GM04503 (cell line): ENCODE measurements at places on chromosomes 2 and 18.

- DNase-seq: no peak
These were observed 25.9 kb upstream of the CXCR4 start for GRCh38 chr2:136143603-136144451.

- DNase-seq: no peak
These were observed 38.9 kb downstream of the TTC27 start for GRCh38 chr2:32666704-32667103.

DNA sequence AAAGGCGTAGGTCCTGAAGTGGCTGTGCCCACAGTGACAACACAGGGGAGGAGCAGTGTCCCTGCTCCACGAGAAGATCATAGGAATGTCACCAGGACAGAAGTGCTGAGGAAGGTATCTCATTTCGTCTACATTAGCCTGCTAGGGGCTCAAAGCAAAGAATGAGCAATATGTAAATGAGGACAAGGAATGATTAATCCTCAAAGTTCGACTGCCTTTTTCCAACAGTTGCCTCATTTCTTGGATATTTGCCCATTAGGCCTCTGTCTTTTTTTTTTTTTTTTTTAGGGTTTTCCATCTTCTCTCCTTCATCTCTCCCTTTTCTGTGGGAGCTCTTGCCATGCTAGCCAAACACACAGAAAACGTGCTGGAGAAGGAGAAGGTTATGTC is 105.2 kb upstream of the ARHGAP28 start:
- no peak for DNase-seq

DNA sequence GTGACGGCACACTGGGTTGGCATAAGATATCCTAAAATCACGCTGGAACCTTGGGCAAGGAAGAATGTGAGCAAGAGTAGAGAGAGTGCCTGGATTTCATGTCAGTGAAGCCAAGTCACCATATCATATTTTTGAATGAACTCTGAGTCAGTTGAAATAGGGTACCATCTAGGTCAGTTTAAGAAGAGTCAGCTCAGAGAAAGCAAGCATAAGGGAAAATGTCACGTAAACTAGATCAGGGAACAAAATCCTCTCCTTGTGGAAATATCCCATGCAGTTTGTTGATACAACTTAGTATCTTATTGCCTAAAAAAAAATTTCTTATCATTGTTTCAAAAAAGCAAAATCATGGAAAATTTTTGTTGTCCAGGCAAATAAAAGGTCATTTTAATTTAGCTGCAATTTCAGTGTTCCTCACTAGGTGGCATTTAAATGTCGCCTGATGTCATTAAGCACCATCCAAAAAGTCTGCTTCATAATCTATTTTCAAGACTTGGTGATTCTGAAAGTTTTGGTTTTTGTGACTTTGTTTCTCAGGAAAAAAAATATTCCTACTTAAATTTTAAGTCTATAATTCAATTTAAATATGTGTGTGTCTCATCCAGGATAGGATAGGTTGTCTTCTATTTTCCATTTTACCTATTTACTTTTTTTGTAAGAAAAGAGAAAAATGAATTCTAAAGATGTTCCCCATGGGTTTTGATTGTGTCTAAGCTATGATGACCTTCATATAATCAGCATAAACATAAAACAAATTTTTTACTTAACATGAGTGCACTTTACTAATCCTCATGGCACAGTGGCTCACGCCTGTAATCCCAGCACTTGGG is 19.6 kb downstream of the RSAD2 start:
- DNase-seq: no peak

DNA sequence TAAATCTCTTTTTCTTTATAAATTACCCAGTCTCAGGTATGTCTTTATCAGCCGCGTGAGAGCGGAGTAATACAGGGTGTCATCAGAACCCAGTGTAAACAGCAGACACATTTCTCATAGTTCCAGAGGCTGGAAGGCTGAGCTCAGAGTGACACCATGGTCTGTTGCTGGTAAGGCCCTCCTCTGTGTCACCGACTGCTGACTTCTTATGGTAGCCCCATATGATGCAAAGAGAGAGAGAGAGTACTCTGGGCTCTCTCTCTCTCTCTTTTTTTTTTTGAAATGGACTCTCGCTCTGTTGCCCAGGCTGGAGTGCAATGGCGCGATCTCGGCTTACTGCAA is 60.0 kb downstream of the SNORC start:
- no peak for DNase-seq

DNA sequence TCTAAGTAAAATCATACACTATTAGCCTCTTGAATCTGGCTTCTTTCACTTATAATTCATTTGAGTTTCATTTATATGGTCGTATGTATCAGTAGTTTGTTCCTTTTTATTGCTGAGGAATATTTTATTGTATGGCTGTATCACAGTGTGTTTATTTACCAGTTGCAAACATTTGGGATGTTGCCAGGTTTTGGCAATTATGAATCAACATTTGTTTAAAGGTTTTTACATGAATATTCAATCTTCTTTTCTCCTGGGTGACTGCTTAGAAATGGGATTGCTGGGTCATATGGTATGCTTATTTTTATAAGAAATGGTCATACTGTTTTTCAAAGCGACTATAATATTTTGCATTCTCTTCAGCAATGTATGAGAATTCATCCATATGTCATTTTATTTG is 107.9 kb downstream of the PMAIP1 start:
- DNase-seq: no peak

GRCh38 chr18:79898952-79899608 is 52.4 kb downstream of the SLC66A2 start:
- DNase-seq: no peak

- DNase-seq: no peak
These were observed 56.0 kb downstream of the TEX44 start for GRCh38 chr2:231648579-231649174.

GRCh38 chr2:4882421-4882820 is 809.8 kb upstream of the SOX11 start:
- no peak for DNase-seq

DNA sequence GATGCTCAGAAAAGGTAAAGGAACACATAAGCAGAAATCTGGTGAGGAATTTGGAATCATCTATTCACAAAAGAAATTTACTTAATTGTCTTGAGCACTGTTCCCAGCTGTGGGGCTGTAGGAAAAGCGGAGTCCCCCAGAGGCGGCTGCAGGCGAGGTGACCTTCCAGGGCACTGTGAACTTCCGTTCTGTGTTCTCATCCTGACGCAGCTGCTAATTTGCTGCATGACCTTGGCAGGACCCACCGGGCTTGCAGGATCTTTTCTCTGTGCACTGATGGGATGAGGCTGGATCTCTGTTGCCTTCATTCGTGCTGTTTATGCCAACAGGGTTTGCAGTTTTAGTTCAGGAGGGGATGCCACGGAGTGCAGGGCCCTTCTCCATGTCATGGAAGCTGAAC is 301.9 kb upstream of the MYT1L start:
- no peak for DNase-seq

DNA sequence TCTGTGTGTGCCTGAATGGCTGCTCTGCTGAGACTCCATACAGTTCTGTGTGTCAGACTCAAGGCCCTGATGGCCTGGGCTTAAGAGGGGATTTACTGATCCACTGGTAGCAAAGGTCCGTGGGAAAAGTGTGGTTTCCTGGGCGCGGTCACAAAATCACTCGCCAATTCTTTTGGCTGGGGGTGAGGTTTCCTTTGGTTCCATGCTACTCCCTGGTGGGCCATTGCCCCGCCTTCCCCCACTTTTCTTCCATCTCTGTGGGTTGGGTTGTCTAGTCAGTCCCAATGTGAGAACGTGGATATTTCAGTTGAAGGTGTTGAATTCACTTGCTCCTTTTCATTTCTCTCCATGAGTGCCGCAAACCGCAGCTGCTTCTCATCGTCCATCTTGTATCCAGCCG is 162.7 kb upstream of the NRXN1 start:
- DNase-seq: no peak

DNA sequence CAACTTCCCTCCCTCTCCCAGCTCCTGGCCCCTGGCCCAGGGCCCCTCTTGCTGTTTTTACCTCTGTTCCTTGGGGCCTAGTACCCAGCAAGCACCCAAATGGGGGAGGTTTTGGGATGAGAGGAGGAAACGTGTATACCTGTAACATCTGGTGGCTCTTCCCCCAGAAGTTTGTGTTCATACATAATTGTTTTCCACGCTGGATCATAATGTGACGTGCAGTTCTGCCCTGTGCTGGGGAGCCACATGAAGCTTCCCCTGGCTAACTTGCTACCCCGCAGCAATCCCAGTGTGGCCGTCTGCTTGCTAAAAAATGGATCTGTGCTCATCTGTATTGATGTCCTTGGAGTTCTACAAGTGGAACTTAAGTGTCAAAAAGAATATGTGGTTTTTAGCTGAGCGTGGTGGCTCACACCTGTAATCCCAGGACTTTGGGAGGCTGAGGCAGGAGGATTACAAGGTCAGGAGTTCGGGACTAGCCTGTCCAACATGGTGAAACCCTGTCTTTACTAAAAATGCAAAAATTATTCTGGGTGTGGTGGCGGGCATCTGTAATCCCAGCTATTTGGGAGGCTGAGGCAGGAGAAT is 36.5 kb downstream of the ANO7 start:
- no peak for DNase-seq

- DNase-seq: peak; percentile 57
These were observed 34.9 kb upstream of the MAT2A start for GRCh38 chr2:85503851-85504777.

DNA sequence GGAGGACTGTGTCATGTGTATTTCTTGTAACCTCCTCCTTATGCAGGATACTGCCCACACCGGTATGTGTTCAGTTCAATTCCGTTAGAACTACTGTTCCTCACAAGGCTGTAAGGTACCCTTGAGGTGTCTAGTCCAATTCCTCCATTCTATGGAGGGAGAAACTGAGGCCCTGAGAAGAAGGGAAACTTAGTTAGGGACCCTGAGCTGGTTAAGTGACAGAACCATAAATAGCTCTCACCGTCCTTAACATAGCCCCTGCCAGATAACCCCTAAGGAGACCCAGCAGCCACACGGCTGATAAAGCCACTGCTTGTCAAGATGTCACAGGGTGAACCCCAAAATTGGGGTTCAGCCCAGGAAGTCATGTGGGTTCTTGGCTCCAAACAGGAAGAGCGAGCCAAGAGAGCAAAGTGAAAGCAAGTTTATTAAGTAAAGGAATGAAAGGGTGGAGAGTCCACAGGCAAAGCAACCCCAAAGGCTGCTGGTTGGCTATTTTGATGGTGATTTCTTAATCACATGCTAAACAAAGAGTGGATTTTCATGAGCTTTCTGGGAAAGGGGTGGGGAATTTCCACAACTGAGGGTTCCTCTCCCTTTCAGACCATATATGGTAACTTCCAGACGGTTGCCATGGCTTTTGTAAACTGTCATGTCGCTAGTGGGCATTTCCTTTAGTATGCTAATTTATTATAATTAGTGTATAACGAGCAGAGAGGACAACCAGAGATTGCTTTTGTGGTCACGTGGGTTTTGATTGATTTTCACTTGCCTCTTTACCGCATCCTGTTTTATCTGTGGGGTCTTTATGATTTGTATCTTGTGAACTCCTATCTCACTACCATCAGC is 83.4 kb upstream of the RTN4 start:
- DNase-seq: peak; percentile 91

GRCh38 chr2:120654381-120655134 is 81.1 kb upstream of the GLI2 start:
- DNase-seq: no peak

- no peak for DNase-seq
These were observed 8.0 kb upstream of the SF3B1 start for GRCh38 chr2:197442857-197443256.

DNA sequence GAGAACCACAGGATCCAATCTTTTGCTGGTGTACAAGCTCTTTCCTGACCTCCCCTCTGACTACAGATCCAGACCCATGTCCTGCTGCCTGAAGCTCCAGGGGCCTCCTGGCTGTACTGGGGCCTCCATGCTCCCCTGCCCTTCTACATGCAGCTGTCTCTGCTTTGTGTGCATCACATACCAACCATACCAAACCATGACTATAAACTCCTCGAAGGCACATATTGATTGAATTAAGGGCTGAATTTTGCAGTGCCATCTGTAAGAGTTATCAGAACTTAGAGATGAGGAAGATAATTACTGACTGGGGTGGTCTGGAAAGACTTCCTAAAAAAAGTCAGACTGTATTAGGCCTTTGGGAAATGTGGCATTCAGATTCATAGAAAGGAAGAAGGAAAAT is 139.9 kb upstream of the CXCR4 start:
- DNase-seq: no peak

DNA sequence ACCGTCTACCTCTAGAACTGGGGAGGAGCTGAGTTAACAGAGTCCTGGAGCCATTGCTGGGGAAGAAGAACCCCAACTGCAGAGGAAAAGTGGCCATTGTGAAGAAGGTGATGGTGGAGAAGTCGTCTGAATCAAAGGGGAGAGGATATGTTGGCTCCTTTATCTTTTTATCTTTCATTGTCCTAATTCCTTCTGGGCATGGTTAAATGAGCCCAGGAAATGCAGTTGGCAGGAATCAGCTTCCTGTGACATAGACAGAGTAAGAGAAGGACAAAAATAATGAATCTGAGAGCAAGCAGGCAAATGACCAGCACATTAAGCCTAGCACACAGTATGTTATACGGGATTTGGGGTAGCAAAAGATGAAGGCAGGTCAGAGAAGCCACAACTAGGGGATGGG is 16.0 kb upstream of the ACTR3 start:
- DNase-seq: no peak

GRCh38 chr2:134897932-134898331 is 20.7 kb upstream of the CCNT2 start:
- DNase-seq: no peak

DNA sequence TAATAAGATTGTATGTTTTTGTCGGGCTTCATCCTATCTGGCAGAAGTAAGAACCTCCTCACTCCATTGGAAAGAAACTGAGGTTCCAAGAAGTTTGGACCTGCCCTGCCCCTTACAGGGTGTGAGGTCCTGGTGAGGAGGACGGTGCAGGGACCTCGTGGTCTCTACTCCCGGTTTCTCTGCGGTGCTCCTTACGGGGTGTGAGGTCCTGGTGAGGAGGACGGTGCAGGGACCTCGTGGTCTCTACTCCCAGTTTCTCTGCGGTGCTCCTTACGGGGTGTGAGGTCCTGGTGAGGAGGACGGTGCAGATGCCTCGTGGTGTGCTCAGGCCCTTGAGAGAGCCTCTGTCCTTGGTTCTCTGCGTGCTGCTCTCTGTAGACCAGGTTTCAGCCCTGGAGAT is 5.2 kb downstream of the CTDP1 start:
- no peak for DNase-seq

GRCh38 chr2:239190921-239191885 is 209.6 kb downstream of the HDAC4 start:
- DNase-seq: no peak

DNA sequence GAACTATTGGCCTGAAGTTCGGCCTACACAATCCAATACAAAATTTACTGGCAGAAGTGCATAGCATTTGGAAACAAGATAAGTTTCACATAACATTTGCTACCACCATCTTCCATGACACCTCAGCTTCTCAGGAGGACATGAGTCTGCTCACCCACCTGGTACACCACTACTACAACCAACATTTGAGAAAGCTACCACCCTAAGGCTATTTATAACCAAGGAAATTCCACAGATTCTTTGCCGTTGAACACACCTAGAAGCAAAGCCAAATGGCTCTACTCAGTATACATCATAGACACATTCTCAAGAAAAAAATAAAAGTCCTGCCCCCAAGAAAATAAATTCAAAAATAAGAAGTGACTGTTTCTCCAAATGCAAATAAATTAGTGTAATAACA is 145.3 kb downstream of the SPAG16 start:
- DNase-seq: no peak

- DNase-seq: no peak
These were observed 256.1 kb downstream of the ZNF385B start for GRCh38 chr2:179605341-179605740.

GRCh38 chr2:21330786-21331391 is 207.1 kb downstream of the TDRD15 start:
- DNase-seq: no peak
